ENCODE measurements at places on chromosomes 6 and 20.

DNA sequence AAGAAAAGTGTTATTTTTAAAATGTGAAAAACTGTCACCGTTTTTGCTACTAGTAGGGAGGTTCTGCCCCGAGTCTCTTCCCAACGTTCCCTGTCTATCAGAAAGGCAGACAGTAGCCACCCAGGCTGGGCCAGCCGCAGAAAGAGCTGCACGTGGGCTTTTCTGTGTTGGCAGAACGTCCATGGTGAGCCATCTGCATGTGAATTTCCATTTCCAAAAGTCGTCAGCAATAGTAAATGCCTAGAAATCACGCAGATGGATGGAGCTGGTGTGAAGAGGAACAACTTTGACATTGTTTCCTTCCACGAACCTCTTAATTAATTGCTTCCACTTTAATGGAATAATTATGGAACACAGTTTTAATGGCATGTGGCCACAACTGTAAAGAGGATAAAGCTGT, 97.5 kb downstream of the FAM120B start:
- no peak for DNase-seq

- no peak for DNase-seq
These were observed 33.4 kb upstream of the SLC22A1 start for GRCh38 chr6:160088069-160088783.

- no peak for DNase-seq
These were observed 94.7 kb downstream of the RPP40 start for GRCh38 chr6:4909063-4909706.

DNA sequence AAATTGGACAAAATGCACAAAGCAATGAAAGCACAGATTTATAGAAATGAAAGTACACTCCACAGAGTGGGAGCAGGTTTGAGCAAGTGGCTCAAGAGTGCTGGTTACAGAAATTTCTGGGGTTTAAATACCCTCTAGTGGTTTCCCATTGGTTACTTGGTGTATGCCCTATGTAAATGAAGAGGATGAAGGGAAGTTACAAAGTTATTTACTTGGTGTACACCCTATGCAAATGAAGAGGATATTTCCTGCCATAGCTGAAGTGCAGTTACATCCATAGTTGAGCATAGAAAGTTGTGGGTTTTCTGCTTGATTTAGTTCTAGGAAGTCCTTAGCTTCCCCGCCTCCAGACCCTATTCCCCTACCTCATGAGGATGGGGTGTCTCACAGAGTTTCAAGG, 22.7 kb downstream of the BCAS1 start:
- no peak for DNase-seq

- DNase-seq: no peak
These were observed 48.7 kb downstream of the PDYN start for GRCh38 chr20:1945134-1945618.
